ENCODE measurements at places on chromosomes 16 and 17.

DNA sequence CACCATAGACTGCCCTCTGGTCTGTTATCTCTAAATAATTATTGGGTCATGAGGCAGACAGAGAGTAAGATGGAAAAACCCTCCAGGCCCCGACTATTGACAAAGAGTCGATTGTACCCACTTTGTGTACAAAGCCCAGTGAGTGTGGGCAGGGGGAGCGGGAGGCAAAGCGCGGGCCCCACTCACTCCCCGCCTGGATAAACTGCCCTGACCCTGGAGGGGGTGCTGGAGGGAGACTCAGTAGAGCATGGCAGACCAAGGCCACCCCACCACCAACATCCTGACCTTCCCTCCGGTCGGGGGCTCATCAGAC is 11.2 kb upstream of the CPSF4L start:
- DNase-seq = peak; percentile 13

GRCh38 chr17:79654350-79654959 is 43.6 kb upstream of the RBFOX3 start:
- DNase-seq = no peak

- no peak for DNase-seq
Measured at GRCh38 chr16:77748421-77749005, 26.2 kb downstream of the NUDT7 start.

DNA sequence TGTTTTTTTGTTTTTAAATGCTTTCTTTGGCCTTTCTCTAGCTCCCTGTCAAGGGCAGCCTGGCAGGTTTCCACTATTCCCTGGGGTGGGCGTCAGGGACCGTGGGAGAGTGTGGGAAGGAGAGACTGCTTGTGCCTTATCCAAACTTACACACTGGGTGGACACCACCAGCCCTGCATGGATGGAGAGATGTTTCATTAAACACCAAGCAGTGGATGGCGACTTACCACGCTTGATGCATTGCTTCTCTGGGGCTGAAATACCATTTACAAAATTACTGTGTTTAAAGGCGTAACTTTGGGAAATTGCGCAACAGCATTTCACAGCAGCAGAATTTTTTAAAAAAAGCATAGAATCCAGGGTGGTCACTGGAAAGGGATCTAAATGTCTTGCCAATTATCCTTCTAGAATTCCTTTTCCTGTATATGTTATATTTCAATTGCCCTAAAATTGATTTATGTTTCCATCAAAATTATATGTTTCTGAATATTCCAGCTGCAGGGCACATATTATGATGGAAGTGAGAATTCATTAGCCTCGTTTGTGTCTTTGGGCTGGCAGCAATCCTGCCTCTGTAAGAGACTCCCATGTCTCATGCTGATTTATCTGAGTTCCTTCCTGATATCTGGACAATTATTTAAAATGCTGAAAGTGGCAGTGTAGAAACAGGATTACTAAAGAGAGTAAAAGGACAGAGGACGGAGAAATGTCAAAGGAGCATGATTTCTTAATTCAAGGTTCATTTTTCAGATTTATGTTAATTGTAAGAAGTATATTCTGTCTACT is 247.3 kb downstream of the GRIN2A start:
- DNase-seq = no peak

GRCh38 chr16:11907160-11907970 is 8.4 kb downstream of the GSPT1 start:
- no peak for DNase-seq

DNA sequence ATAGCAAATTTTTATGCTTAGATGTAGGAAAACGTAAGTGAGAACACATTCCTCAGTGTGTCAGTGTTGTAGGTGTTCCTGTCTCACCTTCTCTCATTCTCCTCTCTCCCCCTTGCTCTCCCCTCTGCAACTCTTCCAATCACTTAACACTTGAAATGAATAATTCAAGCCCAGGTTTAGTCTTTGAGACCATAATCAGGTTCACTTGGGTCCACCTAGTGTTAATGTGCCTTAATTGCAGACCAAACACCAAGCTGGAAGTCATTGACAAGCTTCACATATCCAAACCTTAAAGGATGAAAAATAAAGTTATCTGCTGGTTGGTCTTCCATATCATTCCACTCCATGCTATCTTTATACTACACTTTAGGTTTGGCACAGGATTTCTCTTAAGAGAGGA is 37.0 kb downstream of the STXBP4 start:
- DNase-seq = no peak

GRCh38 chr17:82888583-82889495 is 49.0 kb upstream of the ZNF750 start:
- no peak for DNase-seq

GRCh38 chr16:29837841-29838240 is 17.6 kb downstream of the MVP start:
- DNase-seq = no peak

DNA sequence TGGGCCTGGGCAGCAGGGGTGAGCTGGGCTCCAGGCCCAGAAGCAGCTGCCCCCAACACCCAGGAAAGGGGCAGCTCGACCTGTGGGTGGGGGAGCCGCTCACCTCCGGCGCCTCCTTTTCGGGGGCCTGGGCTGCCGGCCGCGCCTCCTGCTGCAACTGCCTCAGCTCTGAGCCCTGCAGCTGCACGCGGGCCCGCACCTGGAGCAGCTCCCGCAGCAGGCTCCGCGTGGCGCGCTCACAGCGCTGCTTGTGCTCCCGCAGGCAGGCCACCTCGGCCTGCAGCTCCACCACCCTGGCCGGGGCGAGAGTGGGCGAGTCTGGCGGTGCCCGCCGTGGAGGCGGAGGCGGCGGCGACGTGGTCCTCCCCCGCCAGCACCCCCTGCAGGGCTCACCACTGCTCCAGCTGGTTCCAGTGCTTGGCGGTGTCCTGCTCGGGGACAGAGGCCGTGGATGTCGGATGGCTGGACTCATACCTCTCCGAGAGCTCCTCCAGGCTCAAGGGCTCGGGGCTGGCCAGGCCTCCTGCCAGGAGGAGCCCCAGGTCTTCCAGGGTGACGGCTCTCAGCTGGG is 868 bp downstream of the CCDC154 start:
- no peak for DNase-seq

- no peak for DNase-seq
Measured at GRCh38 chr16:89169778-89170177, 1.8 kb upstream of the CDH15 start.

GRCh38 chr16:15772579-15773293 is 84.1 kb downstream of the MYH11 start:
- no peak for DNase-seq

DNA sequence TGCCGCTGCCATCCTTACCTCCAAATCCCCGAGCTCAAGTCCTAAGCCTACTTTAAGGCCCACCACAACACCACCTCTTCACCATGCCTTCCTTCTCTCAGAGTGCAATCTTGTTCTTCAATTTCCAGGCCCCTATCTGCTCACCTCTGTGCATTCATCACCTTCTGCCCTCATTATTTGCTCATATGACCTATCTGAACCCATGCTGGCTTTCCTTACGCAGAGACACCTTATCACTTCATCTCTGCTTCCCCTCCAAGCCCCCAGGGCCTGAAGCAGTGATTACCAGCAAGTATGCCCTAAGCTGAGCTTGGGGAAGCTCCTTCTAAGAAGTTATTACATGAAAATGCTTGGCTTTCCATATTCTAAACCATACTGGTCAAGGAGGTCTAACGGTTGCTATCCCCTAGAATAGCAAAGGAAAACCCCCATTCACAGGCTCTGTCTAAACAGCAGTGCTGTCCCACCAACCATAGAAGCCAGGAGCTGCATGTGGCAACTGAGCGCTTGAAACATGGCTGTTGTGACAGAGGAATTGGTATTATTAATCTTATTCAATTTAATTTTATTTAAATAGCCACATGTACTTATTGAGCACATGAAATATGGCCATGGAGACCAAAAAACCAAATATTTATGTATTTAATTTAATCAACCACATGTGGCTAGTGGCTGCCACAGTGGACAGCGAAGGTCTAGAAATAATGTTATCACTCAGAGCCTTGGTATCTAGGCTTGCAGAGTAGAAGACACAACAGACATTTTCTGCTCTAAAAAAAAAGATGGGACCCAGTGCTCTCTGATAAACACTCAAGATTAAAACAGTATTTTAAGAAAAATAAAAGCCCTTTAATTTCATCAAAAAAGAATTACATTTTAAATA is 13.9 kb downstream of the USP7 start:
- no peak for DNase-seq

Measured in NCI-H526 treated with DMSO at 0.1 percent for 48 hours (cell line).